ENCODE measurements at places on chromosomes 5 and 9.

DNA sequence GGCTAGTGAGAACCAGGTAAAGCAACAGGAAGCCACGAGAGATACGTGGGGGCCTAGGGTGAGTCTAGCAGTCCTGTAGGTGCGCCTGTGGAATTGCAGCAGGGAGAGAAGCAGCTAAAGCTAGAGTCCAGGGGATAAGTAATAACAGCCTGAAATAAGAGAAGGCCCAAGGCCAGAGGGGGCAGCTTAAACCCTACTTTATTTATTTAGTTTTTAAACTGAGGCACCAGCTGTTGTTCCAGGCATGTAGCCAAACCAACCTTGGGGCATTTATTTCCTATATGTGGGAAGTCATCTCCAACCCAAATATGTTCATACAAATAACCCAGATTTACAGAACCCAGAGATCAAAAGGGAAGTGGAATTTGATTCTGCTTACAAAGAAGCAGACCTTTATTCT is 93.5 kb downstream of the GLDC start:
- no peak for DNase-seq

GRCh38 chr9:137899551-137900360 is 22.2 kb downstream of the CACNA1B start:
- DNase-seq, result no peak

GRCh38 chr9:37927601-37928551 is 23.9 kb upstream of the SLC25A51 start:
- no peak for DNase-seq

DNA sequence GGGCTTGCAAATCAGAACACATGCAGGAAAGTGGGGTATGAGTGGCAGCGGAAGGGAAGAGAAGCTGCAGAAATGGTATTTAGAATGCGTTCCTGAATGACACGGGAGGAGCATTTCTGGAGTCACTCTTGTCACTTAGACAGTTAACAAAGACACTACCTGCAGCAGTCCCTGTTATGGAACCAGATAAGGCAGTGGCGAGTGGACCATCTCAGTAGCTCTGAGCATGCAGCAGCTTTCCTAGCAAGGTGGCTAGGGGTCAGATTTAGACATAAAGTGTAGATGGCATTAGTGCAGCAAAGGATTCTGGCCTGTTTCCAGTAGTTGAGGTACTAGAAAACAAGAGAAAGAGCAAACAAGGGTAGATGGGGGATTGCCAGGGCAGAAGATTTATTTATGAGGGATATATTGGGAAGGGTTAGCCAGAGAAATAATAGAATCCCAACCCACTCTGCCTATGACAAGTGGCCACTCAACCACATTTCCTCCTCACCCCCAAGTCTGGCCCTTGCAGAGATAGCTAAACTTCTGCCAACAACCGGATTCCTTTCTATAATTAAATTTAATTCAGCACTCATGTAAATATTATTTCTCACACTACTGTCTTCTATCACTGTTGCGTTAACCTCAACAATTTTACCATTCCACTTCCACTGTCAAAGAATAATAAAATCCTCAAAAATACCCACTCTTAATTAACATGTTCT is 201.6 kb downstream of the DCP2 start:
- no peak for DNase-seq

- no peak for DNase-seq
These were observed 266.1 kb downstream of the GRIA1 start for GRCh38 chr5:153756540-153756939.

GRCh38 chr9:130043654-130044623 is 950 bp upstream of the FNBP1 start:
- no peak for DNase-seq

DNA sequence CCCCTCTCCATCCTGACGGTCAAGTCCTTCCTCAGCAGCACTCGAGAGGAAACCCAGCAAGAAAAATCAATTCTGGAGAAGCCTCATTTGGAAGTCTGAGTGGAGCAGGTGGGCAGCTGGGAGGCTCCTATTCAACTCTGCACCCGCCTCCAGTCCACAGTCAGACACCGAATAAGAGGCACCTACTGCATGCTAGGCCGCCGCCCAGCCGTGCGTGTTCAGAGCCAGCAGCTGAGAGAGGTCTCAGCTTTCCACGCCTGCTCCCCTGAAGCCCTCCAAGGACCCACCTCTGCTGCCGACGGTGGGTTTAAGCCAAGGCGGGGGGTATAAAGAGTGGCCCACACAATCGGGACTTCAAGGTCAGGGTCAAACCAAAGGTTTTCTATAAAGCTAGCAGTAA is 41.9 kb downstream of the VAV2 start:
- DNase-seq, result no peak

DNA sequence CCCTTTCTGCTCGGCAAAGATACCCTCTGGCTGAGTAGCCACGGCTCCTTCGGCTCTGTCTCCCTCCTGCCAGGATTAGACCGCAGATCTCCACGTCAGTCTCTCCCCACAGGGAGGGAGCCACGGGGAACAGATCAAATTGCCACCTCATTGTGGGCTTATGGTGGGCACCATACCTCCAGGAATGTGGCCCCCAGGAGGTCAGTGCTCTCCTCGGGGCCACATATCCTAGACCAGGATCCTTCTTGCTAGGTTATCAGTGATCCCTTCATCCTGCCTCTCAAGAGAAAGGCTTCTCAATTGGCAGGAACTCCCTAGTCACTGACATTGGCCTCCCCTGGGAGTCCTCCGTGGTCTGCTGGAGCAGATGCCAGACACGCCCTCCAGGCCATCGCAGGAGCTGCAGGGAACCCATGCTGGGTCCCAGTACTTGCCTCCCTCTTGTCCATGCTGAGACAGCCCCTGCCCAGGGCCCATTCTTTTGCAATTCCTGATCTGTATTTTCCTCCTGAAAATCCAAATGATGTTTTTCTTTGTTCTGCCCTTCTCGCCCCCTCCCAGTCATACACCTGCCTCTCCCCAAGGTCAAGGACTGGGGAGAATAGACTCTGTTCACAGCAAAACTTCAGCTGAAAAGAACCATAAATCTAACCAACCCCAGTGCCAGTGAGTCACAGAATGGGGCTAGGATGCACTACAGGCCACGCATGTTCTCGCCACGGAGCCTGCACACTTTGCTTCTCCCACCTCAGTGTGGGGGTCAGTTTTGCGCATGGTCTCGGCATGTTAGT is 31.6 kb upstream of the ENHO start:
- DNase-seq, result no peak

- no peak for DNase-seq
These were observed 145.0 kb downstream of the ZNF462 start for GRCh38 chr9:107008011-107008410.

DNA sequence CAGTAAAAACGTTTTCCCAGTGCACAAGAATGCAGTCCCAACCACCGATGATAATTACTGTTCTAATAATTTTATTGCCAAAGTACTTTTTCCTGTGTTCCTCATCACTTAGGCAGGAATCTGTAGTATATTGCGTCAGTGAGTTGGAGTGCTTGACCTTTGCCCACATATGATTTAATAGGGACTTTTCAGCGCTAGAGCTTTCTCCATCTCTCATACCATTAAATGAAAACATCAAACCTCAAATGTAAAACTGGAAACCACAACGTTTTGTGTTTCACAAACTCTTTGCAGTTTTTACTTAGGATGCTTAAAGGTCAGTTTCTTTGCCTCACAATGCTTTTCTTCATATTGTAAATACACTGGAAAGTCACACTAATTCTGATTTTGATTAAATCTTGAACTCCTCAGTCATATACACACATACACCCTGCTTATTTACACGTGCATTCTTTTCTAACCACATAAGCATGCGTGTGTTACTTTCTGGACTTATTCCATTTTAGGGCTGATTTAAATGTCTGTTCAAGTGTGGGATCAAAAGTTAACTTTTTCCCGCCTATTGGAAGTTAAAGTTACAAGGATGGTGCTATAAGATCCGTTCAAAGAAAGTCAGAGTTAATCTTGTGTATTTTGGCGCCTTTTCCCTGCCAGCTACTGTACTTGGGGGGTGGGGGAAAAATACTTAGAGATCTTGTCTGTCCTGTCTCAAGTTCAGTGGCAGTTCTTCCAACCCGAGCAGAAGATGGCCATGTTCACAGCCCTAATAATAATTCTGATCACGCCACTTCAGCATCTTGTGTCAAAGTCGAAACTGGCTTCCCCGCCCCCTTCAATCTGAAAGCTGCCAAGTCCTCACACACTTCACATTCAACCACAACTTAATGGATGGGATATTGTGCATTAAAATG is 6.6 kb upstream of the NFIB start:
- DNase-seq, result no peak

- DNase-seq, result no peak
These were observed 25.9 kb upstream of the AP3B1 start for GRCh38 chr5:78320401-78320800.

- DNase-seq, result no peak
These were observed 20.1 kb upstream of the TMEFF1 start for GRCh38 chr9:100452894-100453293.

All from central memory CD4-positive, alpha-beta T cell (primary cell).